ENCODE measurements at places on chromosomes 16 and 17.

DNA sequence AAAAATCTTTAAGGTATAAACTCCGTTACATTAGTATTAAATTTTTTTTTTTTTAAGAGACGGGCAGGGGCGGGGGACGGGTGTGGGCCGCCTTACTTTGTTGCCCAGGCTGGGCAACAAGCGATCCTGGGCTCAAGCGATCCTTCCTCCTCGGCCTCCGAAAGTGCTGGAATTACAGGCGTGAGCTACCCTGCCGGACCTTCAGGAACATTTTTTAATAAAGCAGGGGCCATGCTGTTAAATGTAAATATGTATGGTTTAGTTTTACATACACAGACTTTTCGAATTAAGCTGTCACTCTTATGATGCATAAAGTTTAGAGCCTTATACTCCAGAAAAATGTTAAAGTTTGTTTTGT lies 2.4 kb downstream of the PPM1D start:
- DNase-seq: peak; percentile 18

DNA sequence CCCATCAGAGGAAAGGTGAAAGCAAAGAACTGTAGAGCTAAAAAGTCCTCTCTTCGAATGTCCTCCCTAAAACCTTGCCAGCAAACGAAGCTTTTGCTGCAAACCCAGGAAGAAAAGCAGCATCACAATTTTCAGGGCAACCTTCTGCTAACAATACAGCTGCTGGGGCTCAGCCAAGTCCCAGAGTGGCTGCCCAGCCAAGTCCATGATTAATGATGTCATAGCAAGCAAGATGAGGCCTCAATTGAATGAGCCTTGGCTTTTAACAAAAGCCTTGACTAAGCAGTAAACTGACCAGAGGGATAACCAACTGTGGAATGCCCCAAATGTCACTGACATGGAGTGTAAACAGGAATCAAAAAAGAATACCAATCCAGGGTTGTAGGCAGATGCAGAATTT lies 342.7 kb downstream of the PMP22 start:
- DNase-seq: peak; percentile 36

- DNase-seq: no peak
Measured at GRCh38 chr16:4399001-4399730, 17.2 kb downstream of the CORO7 start.

DNA sequence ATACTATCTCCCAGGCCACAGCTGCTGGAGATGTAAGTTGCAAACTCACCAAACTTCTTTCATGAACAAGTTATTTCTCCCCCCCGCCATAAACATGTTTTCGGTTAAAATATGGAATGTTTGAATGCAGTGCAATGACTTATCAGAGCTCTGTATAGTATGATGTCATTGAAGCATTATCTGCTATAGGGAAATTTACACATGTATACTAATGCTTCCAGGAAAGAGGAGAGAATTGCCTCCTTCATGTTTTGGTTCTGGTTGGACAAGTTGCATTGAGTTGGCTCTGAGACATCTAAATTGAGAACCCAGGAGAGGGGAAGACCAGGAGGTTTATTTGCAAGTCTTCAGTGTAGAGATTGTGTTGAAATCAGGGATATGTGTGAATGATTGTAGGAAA lies 20.8 kb downstream of the UQCRC2 start:
- DNase-seq: no peak

DNA sequence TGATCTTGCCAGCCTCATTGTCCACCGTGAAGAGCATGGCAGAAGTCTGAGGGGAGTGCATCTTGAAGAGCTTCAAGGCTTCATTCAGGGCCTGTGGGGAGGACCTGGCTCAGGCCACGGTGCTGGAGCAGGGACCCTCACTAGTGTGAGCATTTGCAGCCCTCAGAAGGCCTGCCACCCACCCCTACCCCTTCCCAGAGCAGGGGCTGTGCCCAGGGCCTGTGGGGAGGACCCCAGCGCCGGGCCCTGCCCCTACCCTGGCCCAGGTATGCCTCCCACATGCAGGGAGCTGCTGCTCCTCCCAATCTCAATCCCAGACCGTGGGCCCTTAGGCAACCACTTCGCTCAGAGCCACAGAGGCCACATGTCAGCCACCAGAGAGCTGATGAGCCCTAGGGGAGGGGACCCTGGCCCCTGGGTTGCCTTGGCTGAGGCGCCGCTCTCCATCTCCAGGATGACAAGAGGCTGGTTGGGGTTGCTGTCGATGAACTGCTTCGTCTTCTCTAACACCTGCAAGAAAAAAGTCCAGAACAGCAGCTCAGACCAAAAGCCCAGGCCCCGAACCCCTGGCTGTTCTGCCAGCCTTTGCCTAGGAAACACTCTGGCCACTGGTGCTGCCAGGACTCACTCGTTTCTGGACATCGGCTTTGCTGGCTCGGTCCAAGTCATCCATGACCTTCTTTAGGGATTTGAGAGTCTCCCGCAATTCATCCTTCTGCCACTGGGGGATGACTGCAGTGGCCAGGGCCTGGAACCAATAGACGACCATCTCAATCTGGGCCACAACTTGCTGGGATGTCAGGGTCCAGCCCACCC lies 1.8 kb upstream of the EXOSC6 start:
- DNase-seq: peak; percentile 53

DNA sequence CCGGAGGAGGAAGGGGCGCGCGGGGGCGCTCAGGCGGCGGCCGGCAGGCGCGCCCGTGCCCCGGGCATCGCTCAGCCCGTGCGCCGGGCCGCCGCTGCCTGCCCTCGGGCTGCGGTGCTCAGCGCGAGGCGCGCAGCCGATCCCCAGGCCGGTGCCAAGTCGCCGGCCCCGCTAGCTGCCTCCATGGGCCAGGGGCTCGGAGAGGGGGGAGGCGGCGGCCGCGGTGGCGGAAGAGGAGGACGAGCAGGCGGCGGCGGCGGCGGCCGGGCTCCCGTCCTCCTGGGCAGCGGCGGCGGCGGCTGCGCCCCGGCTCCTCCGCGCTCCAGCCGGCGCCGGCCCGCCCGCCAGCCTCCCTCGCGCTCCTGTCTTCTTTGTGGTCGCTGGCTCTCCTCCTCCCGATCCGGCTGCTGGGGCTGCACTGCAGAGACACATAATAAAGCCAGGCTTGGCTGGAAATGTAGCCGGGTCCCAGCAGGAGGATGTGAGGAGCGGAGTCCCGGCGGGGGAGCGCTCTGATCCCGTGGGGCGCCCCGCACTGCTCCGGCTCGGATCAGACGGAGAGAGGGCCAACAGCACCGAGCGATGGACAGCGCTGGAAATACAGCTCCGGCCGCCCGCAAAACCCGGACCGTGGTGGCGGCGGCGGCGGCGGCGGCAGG lies 889 bp upstream of the ZNF423 start:
- DNase-seq: peak; percentile 87

- DNase-seq: no peak
Measured at GRCh38 chr17:58283674-58284612, 3.2 kb upstream of the MPO start.

- DNase-seq: peak; percentile 26
Measured at GRCh38 chr16:46949241-46949892, 24.1 kb downstream of the DNAJA2 start.

- DNase-seq: peak; percentile 20
Measured at GRCh38 chr17:82475458-82475857, 16.9 kb downstream of the NARF start.

GRCh38 chr16:52090080-52090479 lies 456.9 kb downstream of the TOX3 start:
- DNase-seq: no peak

DNA sequence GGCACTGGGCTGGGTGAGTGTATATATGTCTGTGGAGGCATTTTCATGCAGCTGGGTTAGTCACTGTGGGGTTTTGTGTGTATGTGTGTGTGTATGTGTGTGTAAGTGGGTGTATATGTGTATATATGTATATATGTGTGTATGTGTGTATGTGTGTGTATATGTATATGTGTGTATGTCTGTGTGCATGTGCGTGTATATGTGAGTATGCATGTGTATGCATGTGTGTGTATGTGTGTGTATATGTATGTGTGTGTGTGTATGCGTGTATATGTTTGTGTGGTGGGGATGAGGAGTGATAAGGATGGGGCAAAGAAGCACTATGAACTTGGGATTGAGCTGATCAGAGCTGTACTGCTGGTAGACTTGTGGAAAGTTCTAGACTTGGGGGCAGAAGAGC lies 29.0 kb upstream of the PLLP start:
- DNase-seq: no peak

DNA sequence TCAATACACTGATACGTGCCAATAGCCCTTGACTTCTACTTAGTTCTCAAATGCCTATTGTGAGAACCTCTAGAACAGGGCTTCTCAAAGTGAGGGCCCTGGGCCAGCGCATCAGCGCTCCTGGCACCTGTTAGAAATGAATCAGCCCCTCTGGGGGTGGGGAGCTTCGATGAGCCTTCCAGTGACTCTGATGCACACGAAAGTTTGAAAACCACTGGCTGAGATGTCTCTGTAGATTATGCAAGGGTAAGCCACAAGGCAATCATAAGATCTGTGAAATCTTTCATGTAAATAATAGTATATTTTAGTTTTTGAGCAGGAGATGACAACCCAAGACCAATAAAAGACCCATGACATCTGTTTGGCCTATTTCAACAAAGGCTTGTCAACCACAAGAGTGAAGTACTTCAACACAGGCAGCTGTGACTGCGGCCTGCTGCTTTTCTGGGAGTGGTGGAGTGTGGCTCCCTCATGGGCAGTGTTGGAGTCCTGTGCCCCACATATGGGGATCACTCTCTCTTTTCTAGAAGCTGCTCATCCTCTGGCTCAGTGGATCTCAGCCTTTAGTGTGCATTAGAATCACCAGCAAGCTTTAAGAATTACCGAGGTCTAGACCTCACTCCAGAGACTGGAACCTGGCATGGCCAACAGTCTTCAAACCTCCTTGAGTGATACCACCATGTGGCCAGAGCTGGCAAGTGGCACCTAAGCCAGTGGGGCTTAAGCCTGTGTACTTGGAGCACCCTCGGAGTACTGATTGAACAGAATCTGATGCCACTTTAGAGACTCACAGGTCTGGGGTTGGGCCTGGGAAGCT lies 5.8 kb downstream of the MTHFSD start:
- DNase-seq: no peak

GRCh38 chr16:53922807-53923571 lies 219.0 kb downstream of the FTO start:
- no peak for DNase-seq

GRCh38 chr16:25893332-25893731 lies 201.6 kb downstream of the HS3ST4 start:
- no peak for DNase-seq

DNA sequence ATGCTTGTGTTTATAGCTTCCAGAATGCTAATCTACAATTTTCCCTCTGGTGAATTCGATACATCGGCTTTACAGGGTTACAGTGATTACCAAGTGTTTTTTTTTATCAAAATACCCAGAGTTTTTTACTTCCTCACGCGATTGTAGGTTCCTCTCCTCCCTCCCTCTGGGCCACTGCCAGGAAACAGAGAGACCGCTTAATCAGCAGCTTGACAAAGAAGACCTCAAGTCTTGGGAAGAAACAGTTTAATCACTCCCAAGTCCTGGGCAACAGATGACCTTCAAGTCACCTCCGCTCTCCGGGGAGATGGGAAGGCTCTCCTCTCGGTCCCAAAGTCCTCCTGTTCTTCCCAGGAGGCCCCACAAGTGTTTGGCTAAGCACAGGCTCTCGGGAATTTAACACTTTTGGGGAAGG lies 23.5 kb downstream of the SMTNL2 start:
- DNase-seq: peak; percentile 70

DNA sequence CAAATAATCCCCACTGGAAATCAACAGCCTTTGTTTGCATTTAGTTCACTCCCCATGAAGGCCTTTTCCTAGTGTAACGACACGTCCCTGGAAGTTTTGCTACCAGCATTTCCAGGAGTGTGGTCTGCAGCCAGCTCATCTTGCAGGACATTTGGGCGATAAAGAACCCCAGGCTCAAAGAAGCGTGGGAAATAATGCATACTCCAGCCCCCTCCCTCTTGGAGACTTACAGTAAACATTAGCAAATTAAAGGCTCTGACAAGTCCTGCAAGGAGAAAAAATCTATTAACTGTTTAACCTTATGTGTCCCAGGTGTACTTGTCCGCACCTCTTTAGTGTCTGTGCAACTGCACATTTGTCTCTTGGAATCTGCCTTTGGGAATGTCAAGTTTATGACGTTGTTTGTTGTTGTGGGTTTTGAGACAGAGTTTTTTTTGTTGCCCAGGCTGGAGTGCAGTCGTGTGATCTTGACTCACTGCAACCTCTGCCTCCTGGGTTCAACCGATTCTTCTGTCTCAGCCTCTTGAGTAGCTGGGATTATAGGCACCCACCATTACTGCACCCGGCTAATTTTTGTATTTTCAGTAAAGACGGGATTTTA lies 131.1 kb downstream of the ABCC1 start:
- DNase-seq: no peak

DNA sequence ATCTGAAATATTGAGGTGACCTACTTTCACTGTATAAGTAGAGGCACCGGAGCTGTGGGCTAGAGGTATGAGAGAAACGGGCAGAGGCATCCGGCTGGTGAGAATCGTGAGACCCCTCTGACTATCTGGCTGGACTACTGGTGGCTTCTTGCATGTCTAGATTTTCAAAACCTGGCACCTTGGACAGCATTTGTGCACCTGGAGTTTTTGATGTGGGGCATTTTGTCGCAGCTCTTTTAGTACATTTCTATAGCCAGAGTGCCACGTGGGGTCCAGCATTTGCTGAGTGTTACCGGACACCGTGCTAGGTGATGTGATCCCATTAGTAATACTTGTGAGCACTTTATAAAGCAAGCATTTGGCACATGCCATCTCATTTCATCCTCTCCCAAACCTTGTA lies 32.6 kb upstream of the SHISA9 start:
- DNase-seq: no peak

- no peak for DNase-seq
Measured at GRCh38 chr17:83067718-83068261, 11.6 kb upstream of the METRNL start.

- peak; percentile 80 for DNase-seq
Measured at GRCh38 chr16:2340564-2341455, at the start of gene ABCA3. Gene ABCA3, minus strand, starts transcription at chr16:2340728. Its CDS starts 14,262 bp downstream, at chr16:2326466.

- DNase-seq: peak; percentile 14
Measured at GRCh38 chr17:30600830-30601494, 123.8 kb downstream of the GOSR1 start.

GRCh38 chr17:60455378-60455777 lies 33.1 kb downstream of the CHCT1 start:
- DNase-seq: peak; percentile 76

- DNase-seq: no peak
Measured at GRCh38 chr16:74268372-74268782, 28.2 kb upstream of the PSMD7 start.

GRCh38 chr17:38897671-38898290 lies 27.6 kb upstream of the LASP1NB start:
- no peak for DNase-seq

Data from iris pigment epithelial cell (primary cell).